ENCODE measurements at places on chromosomes 6 and 20. TPM values are rescaled to one million over a fixed set of nuclear protein-coding genes. Genes with fewer than 3 reads are reported as not detected.

SCRT2 gene
- not detected for total RNA-seq

MRPS26 gene
- 30.6 TPM for total RNA-seq

CTCFL gene
- total RNA-seq: not detected

TGIF2 gene
- total RNA-seq: 24.1 TPM

GRCh38 chr6:100035873-100036653 is 42.0 kb upstream of the MCHR2 start:
- no peaks in the 10 kb centered on the region for H3K4me1 ChIP-seq
- no peak overlapping the region for H3K4me3 ChIP-seq
- H3K36me3 ChIP-seq: no peaks in the 10 kb centered on the region
- H3K27me3 ChIP-seq: no peaks in the 10 kb centered on the region
- H3K27ac ChIP-seq: no peak overlapping the region

- H3K4me3 ChIP-seq: no peak overlapping the region
- no peak overlapping the region for H3K27ac ChIP-seq
- peaks cover 4% of the 10 kb centered on the region for H3K27me3 ChIP-seq
- no peaks in the 10 kb centered on the region for H3K36me3 ChIP-seq
Observed at GRCh38 chr6:155212616-155213380, 51.0 kb upstream of the CLDN20 start.

GRCh38 chr20:38604873-38605303 is 3.3 kb downstream of the ARHGAP40 start:
- no peak overlapping the region for H3K27ac ChIP-seq
- peaks cover 65% of the 10 kb centered on the region for H3K27me3 ChIP-seq
- no peaks in the 10 kb centered on the region for H3K36me3 ChIP-seq
- no peak overlapping the region for H3K4me3 ChIP-seq
- no peak for DNase-seq

DNA sequence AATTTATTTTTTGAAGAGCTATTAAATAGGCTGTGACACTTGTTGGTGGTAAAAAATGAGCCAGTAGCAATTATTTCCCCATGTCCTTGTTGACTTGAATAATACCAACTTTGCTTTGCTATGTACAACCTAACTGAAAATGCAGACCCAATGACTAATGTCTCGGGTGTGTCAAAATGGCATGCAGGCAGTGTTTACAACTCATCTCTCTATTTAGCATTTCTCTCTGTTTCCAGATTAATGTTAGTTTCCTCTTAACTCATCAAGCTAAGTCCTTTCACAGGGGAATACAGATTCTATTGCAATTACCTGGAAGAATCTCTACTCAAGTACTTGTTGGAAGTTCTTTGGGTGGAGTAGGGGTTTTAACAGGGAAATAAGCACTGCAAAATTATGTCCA is 504.4 kb downstream of the BCKDHB start:
- no peak for DNase-seq
- no peaks in the 10 kb centered on the region for H3K36me3 ChIP-seq
- no peak overlapping the region for H3K27ac ChIP-seq
- no peak overlapping the region for H3K4me3 ChIP-seq

GRCh38 chr6:85405175-85405852 is 44.6 kb upstream of the NT5E start:
- H3K36me3 ChIP-seq: no peaks in the 10 kb centered on the region
- H3K27ac ChIP-seq: peak overlapping the region; percentile 70
- H3K4me1 ChIP-seq: peaks cover 52% of the 10 kb centered on the region
- peaks cover 5% of the 10 kb centered on the region for H3K27me3 ChIP-seq

DNA sequence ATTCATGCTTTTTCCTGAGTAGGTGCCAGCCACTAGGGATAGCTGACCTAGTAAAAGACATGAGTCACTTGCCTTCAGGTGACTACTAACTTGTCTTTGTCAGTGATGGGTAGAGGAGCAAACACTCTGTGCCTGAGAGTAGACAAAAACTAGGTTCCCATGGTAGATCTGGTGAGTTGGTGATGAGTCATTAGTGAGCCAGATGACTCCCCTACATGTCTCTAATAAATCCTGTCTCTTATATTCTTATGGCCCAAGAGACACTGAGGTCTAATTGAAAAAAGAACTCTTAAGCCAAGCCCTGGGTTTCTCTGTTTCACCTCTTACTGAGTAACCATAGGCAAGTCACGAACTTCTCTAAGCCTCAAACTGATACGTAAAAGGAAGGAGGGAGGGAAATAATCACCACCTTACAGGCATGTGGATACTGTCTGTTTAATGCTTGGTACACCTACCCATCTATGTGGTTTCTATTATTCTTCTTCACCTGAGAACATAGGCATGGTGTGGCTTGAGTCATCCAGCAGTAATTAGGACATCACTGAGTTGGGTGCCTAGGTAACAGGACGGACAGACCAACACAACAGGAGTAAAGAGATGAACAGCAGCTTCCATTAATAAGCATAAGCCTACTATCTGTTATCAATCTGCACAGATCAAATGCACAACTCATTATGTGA is 20.3 kb downstream of the TTPAL start:
- H3K27me3 ChIP-seq: no peaks in the 10 kb centered on the region
- H3K4me1 ChIP-seq: peaks cover 18% of the 10 kb centered on the region
- H3K27ac ChIP-seq: peak overlapping the region; percentile 33
- H3K4me3 ChIP-seq: no peak overlapping the region
- H3K36me3 ChIP-seq: peaks cover 72% of the 10 kb centered on the region

DNA sequence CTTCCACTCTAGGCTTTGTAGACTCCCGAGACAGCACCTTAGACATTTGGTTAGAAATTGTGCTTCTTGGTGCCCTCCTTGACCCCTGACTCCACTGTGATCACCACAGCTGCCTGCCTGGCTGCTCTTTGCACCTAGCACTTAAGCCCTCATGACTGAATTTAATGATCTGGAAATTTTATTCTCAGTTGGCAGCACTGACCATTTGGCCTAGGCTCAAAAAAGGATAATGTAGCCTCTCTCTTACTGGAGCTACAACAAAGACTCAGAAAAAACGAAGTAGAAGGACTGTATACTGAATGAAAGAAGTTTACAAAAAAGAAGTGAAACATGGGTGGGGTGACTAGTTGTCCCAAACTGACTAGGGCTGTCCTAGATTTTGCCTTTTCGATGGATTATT is 11.3 kb upstream of the ABRACL start:
- H3K27ac ChIP-seq: no peak overlapping the region
- no peaks in the 10 kb centered on the region for H3K27me3 ChIP-seq
- no peak for DNase-seq
- no peaks in the 10 kb centered on the region for H3K4me1 ChIP-seq
- no peaks in the 10 kb centered on the region for H3K36me3 ChIP-seq

DNA sequence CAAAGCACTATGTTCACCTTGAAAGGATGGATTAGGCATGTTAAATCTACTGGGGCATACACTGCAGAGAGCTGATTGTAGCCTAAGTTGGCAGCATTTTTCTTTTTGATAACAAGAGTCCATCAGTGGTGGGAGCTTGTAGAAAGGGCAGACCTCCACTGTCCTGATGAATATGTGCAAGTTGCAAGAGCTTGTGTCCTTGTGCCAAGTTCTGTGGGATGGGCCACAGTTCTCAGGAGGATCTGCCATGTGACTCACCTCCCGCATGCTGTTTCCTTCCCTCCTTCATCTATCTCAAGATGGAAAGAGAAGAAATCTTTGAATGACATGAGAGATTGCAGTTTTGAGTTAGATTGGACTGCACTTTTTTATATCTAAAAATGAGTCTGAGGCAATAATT is 58.3 kb upstream of the GGTLC1 start:
- H3K4me3 ChIP-seq: no peak overlapping the region
- H3K27me3 ChIP-seq: no peaks in the 10 kb centered on the region

- no peak for DNase-seq
- H3K4me1 ChIP-seq: no peaks in the 10 kb centered on the region
- H3K27me3 ChIP-seq: peaks cover 14% of the 10 kb centered on the region
- H3K27ac ChIP-seq: no peak overlapping the region
- H3K36me3 ChIP-seq: no peaks in the 10 kb centered on the region
- H3K4me3 ChIP-seq: no peak overlapping the region
Observed at GRCh38 chr6:73532293-73532692, 11.5 kb upstream of the EEF1A1 start.

DNA sequence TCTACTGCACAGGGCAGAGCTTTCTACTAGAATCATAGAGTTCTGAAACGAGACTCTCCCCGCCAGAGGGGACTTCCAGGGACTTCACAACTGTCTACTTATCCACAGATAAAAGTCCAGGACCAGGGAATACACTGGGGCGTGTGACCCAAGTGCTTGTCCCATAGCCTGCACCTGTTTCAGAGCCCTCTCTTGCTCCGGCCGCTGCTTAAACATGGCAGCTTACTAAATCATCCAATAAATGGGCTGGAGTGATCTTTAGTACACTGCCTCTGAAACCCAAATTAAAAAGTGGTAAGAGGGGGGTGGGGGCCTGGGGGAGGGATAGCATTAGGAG is 8.9 kb upstream of the RAB44 start:
- peaks cover 31% of the 10 kb centered on the region for H3K36me3 ChIP-seq
- H3K4me1 ChIP-seq: peaks cover 40% of the 10 kb centered on the region
- DNase-seq: no peak

- no peaks in the 10 kb centered on the region for H3K36me3 ChIP-seq
- no peak overlapping the region for H3K27ac ChIP-seq
- H3K27me3 ChIP-seq: peaks cover 23% of the 10 kb centered on the region
- H3K4me1 ChIP-seq: no peaks in the 10 kb centered on the region
- H3K4me3 ChIP-seq: no peak overlapping the region
Observed at GRCh38 chr6:43893073-43893472, 123.1 kb downstream of the VEGFA start.

DNA sequence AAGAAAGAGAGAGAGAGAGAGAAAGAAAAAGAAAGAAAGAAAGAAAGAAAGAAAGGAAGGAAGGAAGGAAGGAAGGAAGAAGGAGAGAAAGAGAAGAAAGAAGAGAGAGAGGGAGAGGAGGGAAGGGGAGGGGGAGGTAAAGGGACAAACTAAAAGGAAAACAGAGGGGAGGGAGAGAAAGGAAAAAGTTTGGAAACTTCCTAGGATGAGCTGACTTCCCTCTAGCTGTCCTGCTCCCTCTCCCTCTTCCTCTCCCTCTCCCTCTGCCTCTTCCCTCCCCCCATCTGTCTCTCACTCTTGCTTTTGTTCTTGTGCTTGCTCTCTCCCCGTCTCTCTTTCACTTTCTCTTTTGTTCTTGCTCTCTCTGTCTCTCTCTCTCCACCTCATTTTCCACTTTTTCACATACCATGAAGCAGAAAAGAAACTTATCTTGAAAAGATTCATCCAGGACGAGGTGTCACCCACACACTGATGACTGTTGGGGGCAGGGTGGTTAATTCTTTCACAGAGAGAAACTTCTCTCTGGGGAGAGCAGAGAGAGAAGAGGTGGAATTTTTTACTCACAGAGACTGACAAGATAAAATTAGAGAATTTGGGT is 56.4 kb upstream of the DUSP22 start:
- peak overlapping the region; percentile 49 for H3K4me3 ChIP-seq
- H3K4me1 ChIP-seq: peaks cover 47% of the 10 kb centered on the region
- H3K27ac ChIP-seq: peak overlapping the region; percentile 89
- peaks cover 1% of the 10 kb centered on the region for H3K36me3 ChIP-seq
- no peaks in the 10 kb centered on the region for H3K27me3 ChIP-seq

GRCh38 chr20:20638878-20639277 is 73.6 kb downstream of the RALGAPA2 start:
- H3K27me3 ChIP-seq: no peaks in the 10 kb centered on the region
- peaks cover 39% of the 10 kb centered on the region for H3K36me3 ChIP-seq
- no peak overlapping the region for H3K4me3 ChIP-seq
- DNase-seq: no peak
- H3K4me1 ChIP-seq: peaks cover 10% of the 10 kb centered on the region

DNA sequence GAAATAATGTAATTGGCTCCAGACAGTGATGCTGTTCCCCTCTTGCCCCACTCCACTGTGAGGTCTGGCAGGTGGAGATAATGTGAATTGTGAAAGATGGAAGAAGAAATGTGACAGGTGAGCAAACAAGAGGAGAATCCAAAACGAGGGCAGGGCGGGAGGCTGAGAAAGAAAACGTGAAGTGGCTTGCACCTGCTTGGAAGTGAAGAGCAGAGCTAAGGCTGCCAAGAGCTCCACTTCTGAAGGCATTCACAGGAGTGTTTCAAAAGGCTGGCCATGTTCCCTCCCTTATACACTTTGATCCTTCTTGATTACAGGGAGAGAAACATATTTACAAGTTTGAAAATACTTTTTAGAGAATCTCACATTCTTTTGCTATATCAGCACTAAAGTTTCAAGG is 359.4 kb downstream of the EPHA7 start:
- no peaks in the 10 kb centered on the region for H3K27me3 ChIP-seq
- no peaks in the 10 kb centered on the region for H3K36me3 ChIP-seq
- DNase-seq: no peak
- H3K4me1 ChIP-seq: no peaks in the 10 kb centered on the region

DNA sequence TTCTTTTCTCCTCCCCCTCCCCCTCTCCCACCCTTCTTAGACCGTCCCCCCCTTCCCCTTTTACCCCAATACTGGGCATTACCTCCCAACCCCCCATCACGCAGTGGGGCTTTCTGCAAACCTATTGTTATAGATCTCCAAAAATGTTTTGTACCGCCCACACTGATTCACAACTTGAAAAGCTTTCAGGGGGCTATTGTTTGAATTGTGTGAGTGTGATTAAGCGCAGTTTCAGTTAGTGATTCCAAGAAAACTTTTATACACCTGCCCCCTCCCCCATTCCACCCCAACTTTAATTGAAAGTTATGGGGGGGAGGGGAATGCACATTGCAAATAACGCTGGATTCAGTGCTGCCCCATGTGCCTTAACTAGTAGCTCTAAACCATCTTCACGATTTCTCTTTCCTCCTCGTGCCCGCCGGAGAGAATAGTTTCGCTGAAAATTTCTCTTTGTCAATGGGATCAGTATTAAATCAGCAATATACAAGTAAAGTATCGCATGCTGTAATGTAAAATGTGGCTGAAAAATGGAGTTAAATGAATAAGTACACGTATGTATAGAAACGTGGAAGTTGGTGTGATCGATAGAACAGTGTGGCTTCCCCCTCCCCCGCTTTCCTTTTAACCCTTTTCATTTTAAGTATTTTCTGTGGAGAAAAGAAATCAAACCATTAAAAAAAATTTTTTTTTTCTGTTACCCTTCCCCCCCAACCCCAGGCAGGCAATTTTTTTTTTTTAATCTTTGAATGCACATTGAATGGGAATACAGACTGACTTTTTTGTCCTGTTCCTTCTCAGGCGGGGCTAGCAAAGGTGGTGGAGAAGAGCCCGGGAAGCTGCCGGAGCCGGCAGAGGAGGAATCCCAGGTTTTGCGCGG is 632 bp downstream of the LIN28B start:
- no peak overlapping the region for H3K4me3 ChIP-seq
- peaks cover 24% of the 10 kb centered on the region for H3K4me1 ChIP-seq
- DNase-seq: no peak
- H3K27me3 ChIP-seq: peaks cover 66% of the 10 kb centered on the region
- H3K27ac ChIP-seq: no peak overlapping the region

- DNase-seq: no peak
- no peaks in the 10 kb centered on the region for H3K27me3 ChIP-seq
- H3K27ac ChIP-seq: no peak overlapping the region
Observed at GRCh38 chr6:21507811-21508210, 85.7 kb upstream of the SOX4 start.

GRCh38 chr6:116008470-116009243 is 52.0 kb downstream of the FRK start:
- H3K4me1 ChIP-seq: no peaks in the 10 kb centered on the region
- H3K4me3 ChIP-seq: no peak overlapping the region
- peaks cover 3% of the 10 kb centered on the region for H3K27me3 ChIP-seq
- no peak for DNase-seq
- H3K36me3 ChIP-seq: no peaks in the 10 kb centered on the region
- H3K27ac ChIP-seq: no peak overlapping the region
